ENCODE measurements at places on chromosomes 12 and 14.

GRCh38 chr12:84874125-84874824 lies 38.3 kb downstream of the SLC6A15 start:
- DNase-seq, result no peak

GRCh38 chr12:83210933-83211332 lies 524.2 kb downstream of the TMTC2 start:
- no peak for DNase-seq

DNA sequence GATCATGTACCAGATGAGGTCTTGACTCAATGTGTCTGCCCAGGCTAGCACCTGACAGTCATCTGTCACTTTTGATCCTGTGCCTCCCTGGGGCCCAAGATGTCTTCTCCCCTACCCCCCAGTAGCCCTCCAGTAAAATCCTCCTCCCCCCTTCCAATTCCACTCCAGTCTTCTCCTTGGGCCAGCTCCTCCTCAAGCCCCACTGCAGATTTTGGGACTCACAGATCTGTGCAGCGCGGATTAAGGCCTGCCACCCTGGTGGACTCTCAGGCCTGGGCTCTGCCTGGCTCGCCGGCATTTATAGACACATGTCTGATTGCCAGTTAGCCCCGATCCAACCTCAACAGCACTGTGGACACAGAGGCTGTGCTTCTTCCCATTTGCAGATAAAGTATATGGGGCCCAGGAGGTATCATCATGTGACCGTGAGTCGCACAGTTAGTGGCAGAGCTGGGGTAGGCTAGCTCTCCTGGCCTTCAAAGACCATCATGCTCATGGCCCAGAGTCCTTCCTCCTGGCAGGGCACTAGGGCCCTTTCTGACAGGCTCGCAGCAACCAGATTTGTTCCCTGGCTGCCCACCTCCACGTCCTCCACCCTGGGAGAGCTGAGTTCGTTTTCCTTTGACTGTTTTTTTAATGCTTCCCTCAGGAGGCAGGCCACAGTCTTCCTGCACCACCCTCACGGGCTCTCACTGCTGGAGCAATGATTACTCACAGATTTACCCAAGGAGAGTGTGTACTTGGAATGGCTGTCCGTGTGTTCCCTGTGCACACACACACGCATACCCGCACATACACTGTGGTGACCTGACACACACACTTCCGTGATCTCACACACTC lies 98.3 kb upstream of the DIO3 start:
- peak; percentile 6 for DNase-seq

DNA sequence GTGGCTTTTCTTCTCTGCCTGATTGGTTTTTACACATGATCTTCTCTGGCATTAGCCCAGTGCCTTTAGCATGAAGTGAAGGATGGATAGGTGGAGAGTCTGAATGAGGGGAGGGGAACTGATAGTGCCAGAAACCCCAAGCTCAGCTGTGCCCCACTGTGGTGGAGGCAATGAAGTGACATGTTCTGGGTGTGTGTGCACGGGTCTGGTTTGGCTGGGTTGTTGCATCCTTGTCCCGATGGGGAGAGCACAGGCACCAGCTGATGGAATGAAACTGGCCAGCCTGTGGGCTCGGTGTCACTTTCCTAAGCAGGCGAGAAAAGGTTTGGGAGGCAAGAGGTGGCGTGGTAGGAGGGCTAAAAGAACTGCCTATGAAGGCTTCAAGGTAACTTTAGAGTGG lies 65.3 kb downstream of the CACNA1C start:
- no peak for DNase-seq

GRCh38 chr12:113820842-113821241 lies 145.3 kb downstream of the RBM19 start:
- DNase-seq, result no peak

DNA sequence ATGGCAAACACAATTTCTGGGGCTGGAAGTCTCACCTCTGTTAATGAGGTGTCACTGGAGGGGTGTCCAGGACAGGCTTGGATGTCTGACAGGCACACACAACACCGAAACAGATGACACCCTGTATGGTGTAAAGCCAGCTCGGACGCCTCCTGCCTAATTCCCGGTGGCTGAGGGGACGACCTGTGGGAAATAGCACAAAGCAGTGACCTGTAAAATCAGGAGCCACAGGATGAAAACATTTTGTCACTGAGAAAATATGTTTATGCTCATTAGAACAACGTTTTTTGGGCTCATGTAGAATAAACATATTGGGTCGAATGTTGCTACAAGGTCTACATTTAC lies 285.0 kb upstream of the RTL1 start:
- no peak for DNase-seq

DNA sequence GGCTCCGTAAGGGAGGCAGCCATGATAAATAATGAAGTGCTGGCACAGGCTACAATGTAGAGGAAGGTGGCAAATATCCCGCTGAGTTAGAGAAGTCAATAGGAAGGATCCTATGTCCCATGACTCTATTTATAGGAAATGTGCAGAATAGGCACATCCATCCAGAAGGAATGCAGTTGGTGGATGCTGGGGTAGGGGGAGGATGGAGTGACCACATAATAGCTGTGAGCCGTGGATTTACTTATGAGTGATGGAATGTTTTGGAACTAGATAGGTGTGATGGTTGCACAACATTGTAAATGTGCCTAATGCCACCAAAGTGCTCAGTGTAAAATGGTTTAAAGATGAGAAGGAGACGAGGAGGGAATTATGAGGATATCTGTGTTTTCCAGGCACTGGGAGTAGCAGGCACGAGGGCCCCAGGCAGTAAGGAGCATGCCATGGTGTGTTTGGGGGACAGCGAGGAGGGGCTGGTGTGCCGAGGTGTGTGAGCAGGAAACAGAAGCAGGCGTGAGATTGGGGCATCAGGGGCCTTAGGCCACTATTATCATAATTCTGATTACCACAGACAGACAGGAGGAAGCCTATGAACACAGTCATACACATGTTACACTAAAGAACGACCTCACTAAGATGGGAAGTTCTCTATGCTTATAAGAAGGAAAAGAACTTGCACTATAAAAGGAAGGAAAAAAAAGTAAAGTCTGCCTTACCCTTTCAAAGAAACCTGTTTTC lies 837.3 kb upstream of the TMEM132C start:
- no peak for DNase-seq

GRCh38 chr14:89430391-89431236 lies 13.6 kb upstream of the FOXN3 start:
- no peak for DNase-seq

DNA sequence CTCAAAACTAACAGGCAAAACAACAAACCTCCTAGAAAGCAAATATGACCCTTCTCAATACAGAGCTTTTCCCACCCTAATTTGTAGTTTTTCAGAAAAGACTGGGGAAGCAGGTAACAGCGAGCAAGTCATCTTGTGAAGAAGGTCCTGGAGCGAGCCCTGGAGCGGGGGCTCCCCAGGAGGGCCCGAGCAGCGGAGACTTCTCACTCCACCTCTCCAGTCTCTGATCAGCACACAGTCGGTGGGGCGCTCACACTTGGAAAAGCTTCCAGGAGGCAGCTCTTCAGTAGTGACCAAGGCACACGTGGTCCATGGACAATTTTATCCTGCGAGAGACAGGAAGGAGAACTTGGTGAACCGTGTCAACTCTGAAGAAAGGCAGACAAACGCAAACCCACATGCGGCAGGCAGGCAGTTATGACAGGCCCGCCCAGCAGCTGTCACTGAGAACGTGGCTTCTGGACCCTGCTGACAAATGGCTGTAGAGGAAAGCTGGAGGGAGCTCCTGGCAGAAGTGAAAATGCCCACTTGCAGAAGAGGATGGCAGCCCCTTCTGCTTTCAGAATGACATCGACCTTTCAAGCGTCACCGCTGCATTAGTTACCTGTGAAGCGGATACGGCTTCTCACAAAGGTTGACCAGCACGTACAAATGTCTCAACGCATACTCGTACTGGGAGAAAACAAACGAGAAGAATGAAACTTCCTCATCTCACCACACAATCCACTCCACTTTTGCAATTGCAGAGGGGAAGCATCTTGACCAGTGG lies 44.2 kb downstream of the LGMN start:
- no peak for DNase-seq

GRCh38 chr12:122845041-122845864 lies 10.0 kb downstream of the HIP1R start:
- no peak for DNase-seq

DNA sequence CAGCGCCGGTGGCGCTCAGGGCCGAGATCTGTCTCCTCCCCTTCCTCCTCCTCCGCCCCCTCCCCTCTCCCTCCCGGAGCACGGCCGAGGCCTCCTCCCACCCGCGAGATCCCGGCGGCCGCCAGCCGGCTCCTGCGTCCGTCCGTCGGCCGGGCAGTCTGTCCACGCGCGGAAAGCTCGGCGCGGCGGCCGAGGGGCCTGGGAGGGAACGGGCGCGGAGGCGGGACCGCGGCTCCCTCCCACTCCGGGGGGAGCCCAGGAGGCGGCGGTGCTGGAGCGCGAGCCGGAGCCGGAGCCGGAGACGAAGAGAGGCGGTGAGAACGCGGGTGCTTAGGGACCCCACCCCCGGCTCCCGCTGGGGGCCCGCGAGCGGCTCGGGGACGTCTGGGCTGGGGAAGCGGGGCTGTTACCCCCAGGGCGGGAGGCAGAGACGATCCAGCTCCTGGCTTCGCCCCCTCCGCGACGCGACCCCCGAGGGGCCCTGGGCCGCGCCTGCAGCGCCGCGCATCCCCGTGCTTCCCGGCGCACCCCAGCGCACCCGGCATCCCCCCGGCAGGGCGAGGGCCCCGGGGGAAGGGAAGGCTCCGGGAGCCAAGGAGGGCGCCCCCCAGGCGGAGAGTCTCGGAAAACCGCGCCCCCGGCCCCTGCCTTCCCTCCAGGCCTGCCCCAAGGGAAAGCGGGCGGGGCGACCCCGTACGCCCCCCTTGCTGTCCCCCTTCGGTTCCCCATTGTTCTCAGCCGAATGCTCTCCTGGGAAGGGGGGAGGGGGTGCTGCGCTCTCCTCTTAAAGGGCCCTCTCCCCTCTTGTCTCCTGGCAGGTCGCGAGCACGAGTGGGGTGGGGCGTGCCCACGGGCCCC lies at the start of gene DTX1:
TSS of gene DTX1 (plus strand) at position 100 of the 858 bp plus-strand sequence. CDS start 1,463 bp downstream, outside the sequence.
- peak; percentile 67 for DNase-seq

DNA sequence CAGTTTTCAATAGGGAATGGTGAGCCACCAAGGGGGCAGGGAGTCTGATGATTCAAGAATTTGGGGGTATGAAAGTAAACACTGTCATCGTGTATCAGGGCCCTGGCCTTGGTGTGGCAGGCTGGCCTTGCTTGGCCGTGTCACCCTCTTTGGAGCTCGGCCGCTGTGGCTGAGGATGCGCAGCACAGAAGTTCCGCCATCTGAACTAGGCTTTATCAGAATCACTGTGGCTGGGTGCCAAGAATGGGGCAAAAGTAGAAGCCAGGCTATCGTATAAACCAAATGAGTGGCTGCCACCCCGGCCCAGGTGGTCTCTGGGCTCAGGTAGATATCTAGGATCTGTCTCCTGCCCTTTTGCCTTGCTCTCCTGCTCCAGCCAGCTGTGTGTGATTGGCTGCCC lies 137.4 kb downstream of the PAPOLA start:
- no peak for DNase-seq

DNA sequence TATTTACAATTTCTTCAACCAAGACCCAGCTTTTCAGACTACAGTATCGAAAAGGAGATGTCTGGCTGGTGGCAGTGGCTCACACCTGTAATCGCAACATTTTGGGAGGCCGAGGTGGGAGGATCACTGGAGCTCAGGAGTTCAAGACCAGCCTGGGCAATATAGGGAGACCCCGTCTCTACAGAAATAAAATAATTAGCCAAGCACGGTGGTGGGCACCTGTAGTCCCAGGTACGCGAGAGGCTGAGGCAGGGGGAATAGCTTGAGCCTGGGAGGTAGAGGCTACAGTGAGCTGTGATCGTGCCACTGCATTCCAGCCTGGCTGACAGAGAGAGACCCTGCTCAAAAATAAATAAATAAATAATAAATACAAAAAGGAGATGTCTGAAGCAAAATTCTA lies 530.5 kb downstream of the BCL11B start:
- DNase-seq, result no peak

DNA sequence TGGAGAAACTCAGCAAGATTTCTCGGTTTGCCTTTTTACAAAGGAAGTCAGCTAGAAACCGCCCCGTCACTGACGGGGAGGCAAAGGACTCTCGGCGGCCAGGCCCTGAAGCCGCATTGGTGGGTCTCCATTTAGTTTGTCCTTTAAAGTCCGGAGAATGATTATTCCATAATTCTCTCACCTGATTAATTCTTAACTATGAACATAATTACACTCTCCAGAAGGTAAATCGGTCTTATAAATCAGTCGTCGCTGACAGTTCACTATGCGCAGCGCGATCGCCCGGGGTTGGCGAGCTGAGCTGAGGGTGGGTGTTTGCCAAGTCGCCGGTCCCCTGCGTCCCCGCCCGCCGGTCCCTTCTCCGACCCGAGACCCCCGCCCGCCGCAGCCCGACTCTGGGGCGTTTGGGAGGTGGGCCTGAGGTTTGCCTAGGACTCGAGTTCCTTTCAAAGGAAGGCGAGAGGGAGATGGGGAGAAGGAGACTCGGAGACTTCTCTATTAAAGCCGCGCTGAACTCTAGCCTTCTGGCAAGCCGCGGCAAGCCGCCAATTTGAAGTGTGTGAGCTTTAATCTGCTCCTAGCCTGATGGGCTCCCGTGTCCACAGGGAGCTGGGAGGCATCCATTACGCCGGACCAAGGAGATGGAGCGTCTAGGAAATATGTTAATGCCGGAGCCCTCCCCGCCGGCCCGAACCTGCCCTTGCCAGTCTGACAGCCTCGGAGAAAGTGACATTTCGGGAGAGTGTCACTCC lies 392.9 kb downstream of the NOVA1 start:
- DNase-seq, result no peak

- DNase-seq, result peak; percentile 45
Observed at GRCh38 chr14:101665478-101666078, 95.9 kb upstream of the PPP2R5C start.

GRCh38 chr12:96233939-96234461 lies 39.8 kb downstream of the ELK3 start:
- no peak for DNase-seq

GRCh38 chr14:75132382-75133086 lies 5.7 kb upstream of the NEK9 start:
- no peak for DNase-seq

- DNase-seq, result no peak
Observed at GRCh38 chr14:21711360-21711961, 37.8 kb upstream of the OR4E1 start.

DNA sequence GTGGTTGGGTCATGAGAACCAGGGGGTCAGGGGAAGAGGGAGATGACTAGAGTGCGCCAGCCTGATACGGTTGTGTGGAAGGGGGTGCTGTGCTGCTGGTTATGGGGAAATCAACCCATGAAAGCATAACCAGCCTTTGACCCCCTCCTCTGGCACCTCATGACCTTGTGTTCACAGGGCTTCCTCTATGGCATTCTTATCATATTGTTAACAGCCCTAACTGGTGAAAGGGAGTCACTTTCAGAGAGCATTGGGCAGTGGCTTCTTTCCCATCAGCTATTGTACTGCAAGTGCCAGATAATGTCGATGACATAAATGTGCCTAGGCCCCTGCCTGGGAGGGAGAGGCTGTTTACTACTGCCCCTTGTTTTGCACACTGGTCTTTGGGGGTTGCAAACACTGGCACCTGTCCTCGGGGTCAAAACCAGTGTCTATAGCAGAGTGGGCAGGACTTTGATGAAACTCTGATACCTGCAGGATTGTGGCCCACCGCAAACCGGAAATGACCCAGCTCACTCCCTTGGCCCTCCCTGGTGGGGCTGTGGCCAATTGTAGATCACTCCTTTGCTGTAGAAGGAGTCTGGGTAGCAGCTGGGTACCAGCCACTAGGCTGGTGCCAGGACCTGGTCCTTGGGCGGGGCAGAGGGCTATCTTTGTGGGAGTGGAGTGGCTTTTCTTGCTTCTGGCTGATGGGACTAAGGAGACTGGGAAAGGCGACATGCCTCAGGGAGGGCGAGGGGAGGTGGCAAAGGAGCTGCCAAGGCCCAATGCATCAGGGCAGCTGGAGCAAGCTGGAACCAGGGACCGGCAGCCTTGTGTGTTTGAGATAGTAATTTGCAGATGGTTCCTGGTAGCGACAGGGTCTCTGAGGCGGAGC lies 634 bp upstream of the TMEM63C start:
- no peak for DNase-seq
